ENCODE measurements at places on chromosomes 7 and 10.
A peak's percentile ranks its signal among the peaks of the same experiment; 100 is the strongest.

DNA sequence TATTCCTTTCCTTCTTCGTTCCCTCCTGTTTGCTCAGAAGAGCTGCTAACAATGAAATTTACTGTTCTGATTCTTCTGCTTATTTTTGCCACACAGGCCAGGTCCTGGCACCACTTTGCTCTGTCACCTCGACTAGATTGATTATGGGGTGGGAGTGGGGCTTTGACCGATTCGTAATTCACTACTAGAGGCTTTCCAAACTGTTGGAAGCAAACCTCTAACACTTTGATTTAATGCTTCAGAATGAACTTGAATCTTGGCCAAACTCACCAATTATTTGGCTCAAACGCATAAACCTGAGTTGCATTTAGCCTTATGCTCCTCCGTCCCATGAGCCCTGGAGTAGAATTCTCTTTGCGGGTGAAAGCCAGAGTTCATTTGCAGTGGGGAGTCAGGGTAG is 476.2 kb upstream of the FZD8 start:
- no peak for DNase-seq

GRCh38 chr7:47326220-47326619 is 255.7 kb downstream of the TNS3 start:
- DNase-seq, result no peak

DNA sequence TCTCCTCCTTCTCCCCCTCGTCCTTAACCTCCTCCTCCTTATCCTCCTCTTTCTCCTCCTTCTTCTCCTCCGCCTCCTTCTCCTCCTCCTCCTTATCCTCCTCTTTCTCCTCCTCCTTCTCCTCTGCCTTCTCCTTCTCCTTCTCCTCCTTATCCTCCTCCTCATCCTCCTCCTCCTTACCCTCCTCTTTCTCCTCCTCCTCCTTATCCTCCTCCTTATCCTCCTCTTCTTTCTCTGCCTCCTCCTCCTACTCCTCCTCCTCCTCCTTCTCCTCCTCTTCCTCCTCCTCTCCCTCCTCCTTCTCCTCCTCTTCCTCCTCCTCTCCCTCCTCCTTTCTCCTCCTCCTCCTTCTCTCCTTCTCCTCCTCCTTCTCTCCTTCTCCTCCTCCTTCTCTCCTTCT is 14.5 kb downstream of the PLXNA4 start:
- no peak for DNase-seq

- DNase-seq, result no peak
Measured at GRCh38 chr10:22429146-22429545, 83.8 kb downstream of the SPAG6 start.

GRCh38 chr7:109639561-109639960 is 1069.9 kb downstream of the DNAJB9 start:
- no peak for DNase-seq

GRCh38 chr10:124708246-124708779 is 35.9 kb downstream of the FAM53B start:
- DNase-seq, result no peak

- no peak for DNase-seq
Measured at GRCh38 chr10:132941640-132942051, 724 bp downstream of the CFAP46 start.

DNA sequence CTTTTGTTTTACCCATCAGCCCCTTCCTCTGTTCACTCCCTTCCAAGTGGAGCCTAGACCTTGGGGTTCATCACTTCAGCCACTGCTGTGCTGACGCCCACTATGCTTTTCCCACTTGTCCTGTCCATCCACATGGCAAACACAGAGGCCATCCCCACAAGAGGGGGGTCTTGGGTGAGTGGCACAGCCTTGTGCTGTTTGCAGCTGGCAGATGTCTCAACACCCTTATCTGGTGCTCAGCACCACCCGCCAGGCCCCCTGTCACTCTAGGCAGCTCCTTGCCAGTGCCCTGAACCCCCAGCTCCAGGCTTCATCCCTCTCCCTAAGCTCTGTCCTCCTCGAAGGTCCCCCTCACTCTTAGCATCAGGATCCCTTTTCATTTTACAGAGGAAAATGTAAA is 13.1 kb downstream of the BLVRA start:
- no peak for DNase-seq

DNA sequence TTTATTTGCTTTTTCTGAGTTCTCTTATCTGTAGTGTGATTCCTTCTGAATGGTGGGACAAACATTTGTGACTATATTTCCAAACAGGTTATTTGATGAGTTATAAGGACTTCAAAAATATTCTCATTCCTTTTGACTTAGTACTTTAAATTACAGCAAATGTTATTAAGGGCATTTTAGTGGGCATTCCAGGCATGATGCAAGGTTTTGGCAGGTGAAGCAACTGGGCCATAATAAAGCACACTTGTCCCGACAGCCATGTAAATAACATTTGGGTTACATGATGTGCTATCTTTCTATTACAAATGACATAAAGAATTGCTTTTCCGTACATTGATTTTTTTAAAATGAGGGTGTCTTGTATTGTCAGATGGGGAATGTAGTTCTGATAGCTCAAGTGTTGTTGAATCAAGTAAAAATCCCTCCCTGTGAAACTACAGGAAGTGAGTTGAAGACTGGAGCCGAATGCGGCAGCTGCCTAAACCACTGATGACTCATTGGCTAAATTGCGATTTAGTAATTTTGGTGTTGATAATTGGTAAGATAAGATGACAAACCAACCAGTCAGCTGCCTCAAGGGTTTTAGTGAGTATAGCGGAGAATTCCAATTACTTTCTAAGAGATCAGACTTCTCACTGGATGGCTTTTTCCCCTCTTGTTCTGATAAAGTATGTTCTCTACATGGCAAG is 231.3 kb upstream of the NPY start:
- no peak for DNase-seq

- DNase-seq, result no peak
Measured at GRCh38 chr7:57437581-57437980, 12.4 kb upstream of the ZNF716 start.

DNA sequence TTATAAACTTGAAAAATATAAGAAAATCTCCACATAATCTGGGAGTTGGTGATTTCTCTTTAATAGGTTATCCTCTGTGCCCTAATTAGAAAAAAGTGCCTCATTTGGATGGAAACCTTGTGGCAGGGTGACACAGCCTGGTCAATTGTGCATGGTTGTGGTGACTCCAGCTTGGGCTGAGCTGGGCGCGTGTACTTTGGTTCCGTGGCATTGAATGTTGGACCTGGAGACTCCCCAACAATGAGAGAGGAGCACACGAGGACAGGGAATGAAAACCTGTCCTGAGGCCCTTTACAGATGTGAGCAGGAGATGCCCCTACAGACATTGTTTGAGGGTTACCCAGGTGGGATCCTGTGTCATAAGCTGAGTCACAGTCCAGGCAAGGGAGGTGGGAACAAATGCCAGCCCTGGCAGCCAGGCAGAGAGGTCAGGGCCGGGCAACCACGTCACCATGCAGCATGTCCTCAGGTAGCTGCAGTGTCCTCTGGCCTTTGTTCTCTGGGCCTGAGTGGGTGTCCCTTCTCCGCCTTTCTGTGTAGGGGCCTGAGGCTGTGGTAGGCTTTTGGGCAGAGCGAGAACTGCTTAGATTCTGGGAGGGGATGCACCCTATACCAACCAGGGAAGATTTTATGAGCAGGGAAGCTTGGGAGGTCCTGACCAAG is 147.4 kb upstream of the TBX20 start:
- DNase-seq, result no peak

GRCh38 chr10:69468751-69469089 is 17.5 kb downstream of the TSPAN15 start:
- DNase-seq, result no peak

- no peak for DNase-seq
Measured at GRCh38 chr7:124257638-124258308, 224.9 kb upstream of the TMEM229A start.

GRCh38 chr7:26497801-26498596 is 206.3 kb downstream of the SNX10 start:
- DNase-seq, result no peak

GRCh38 chr7:90474284-90475210 is 5.1 kb downstream of the PTTG1IP2 start:
- DNase-seq, result no peak

- no peak for DNase-seq
Measured at GRCh38 chr7:34949361-34949760, 87.9 kb downstream of the DPY19L1 start.

DNA sequence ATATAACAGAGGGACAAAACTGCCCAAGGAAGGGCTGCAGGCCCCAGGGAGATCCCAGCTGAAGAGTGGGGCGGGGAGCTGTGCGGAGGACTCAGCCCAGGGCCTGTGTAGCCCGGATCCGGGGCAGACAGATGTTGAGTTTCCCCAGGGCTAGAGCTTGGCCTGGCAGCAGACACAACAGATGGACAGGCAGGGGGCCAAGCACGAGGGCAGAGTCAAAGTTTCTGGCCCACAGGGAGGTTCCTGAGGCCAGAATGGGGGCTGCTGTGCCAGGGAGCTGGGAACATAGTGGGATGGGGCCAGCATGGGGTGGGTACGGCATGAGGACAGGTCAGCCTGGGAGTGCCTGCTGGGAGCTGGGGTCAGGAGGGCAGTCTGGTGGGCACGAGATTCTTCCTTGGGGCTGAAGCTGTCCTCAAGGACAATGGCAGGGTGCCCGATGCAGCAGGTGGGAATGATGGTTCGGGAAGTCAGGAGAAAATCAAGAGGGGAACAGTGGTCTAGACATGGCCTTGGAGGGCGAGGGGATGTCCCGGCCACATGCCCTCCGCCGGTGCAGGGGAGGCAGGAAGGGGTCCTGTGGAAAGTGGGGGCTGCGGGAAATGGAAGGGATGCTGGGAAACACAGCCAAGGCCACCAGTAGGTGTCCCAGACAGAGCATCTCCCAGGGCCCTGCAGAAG is 519.1 kb upstream of the FOXK1 start:
- DNase-seq, result no peak

DNA sequence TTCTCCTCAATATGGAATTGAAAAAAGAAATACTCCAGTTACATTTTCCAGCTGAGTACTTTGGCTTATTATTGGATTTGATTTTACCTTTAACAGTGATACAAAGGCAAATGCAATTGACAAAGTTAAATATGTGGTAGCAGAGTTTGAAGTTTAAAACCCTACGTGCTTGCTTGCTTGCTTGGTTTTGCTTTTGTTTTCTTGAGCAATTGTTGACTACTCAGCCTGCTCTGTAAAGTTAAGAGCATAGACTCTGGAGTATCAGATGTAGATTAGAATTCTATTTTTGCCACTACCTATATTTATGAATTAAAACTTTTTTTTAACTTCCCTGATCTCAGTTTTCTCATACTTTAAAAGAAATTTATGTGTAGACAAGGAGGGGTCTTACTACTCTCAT is 51.4 kb downstream of the PCDH15 start:
- no peak for DNase-seq

GRCh38 chr7:156499247-156499881 is 141.2 kb upstream of the RNF32 start:
- no peak for DNase-seq

DNA sequence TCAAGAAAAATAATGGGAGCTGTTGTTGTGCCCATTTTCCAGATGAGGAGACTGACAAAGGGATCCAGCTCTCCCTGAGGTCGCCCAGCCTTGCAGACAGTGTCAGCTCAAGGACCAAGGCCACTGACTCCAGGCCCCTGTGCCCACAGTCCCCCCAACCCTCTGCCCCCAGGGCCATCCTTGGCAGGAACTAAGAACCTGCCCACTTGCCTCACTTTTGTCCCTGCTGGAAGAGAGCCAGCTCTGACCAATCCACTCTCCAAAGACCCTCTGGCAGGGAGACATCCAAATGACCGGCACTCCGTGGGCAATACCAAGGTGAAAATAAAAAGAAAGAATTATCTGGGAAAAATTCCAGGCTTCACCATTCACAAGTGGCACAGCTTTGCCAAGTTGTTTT is 101.3 kb downstream of the TCERG1L start:
- DNase-seq, result no peak

- DNase-seq, result no peak
Measured at GRCh38 chr10:44925811-44926750, 14.9 kb downstream of the TMEM72 start.

GRCh38 chr10:68633816-68634466 is 73.8 kb downstream of the TET1 start:
- DNase-seq, result no peak

- DNase-seq, result peak; percentile 5
Measured at GRCh38 chr10:110893559-110894179, 21.9 kb downstream of the PDCD4 start.

DNA sequence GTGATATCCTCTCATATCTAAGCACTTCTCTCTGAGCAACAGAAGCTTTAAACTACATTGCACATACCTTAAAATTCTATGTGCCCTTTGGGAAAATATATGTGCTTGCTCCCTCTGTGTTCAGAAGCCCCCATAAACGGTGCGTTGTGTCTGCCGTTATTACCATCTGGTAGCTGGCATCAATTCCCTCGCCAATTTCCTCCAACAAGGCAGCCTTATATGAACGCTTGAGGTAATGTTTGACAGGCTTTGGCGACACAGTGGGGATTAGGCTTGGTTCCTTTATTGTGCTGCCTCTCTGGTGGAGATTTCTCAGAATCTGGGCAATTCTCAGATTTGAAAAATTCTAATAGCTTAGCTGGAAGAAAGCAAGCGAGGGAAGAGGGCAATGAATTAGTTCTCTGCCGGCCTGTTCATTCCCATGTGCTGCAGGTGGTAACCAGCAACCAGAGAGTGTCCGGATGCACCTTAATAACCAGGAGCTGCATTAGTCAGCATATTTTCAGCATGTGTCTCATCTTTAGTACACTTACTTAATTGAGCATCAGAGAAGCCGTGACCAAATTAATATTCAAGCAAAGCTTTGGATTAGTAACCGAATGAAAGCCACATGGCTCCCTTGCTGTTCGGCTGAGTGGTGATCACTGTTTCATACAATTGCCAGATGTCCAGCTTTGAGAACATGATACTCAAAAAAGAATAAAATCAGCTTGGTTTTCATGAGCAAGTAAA is 7.3 kb upstream of the PPP1R17 start:
- DNase-seq, result no peak

DNA sequence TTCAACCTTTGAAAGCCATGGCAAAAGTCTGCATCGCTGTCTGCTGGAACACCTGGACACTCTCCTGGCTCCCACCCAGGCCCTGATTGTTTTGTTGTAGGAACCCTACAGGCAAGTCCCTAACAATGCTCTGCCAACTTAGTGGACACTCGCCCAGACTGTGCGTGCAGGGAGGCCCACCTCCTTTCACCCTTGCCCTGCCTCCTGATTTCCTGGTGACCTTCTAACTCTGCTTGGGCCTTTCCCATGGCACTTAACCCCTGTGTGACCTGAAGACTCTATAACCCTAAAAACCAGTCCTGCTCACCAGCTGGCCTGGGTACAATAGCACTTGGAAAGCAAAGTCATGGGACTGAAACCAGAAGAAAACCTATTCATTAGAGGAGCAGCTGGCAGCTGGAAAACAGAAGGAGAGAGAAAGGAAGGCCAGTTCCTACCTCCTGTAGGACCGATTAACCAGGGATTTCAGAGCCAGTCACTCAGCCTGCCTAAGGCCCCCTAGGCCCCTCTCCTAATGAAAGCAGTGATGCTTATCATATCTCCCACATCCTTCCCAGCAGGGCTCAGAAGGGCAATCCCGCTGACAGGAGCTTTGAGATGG is 82.7 kb upstream of the KMT2E start:
- no peak for DNase-seq

DNA sequence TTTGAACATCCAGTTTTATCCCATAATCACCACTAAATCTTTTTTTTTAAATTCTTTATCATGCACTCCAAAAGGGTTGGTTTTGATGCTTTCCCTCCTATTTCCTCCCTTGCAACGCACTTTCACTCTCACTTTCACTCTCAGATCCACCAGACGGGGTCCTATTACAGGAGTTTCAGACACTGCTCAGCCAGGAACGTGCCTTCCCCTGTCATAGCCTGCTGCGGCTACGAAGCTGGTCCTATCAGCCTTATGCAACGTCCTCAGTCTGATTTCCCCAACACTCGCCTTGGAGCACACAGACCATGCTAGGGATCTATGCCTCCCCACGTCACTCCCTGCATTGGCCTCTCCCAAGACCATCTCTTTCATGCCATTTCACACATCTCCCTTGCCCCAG is 23.4 kb downstream of the ZPBP start:
- DNase-seq, result no peak
